ENCODE measurements at places on chromosomes 5 and 9.

GRCh38 chr5:147857302-147858129, 21.0 kb upstream of the SCGB3A2 start:
- peak; percentile 14 for DNase-seq

DNA sequence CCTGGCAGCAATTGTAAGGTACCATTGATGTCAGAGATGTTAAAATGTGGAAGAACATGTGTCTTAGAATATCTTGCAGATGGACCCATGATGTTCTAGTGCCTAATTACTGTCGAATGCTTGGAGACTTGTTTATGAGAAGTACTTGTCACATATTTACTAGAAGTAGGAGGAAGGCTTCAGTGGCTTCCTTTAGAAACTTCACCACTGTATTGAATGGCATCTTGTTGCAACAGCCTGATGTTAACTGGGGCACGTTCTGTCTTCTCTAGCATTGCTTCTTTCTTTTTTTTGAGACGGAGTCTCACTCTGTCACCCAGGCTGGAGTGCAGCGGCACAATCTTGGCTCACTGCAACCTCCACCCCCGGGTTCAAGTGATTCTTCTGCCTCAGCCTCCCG, 16.5 kb downstream of the UGCG start:
- DNase-seq = no peak

GRCh38 chr5:143605403-143606005, 202.0 kb upstream of the NR3C1 start:
- no peak for DNase-seq

- no peak for DNase-seq
Measured at GRCh38 chr5:146344155-146345118, 5.8 kb downstream of the POU4F3 start.

DNA sequence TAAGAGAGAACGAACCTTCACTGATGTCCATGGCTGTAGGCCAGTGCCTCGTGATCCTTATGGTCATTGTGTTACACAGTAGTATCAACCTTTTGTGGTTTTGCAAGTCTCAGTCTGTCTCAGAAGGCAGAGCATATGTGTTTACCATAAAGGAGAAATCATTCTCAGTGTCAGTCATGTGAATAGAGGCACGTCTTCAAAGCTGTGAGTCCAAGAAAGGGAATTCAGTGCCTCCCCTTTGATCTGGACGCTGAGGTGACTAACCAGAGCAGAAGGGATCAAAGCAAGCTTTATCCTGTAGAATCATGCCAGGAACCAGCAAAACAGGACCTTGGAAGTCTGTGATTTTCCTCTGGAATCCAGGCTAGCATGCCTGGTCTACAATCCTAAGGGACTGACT, 433.9 kb downstream of the DNAH5 start:
- no peak for DNase-seq
